ENCODE measurements at places on chromosomes 5 and 9.

DNA sequence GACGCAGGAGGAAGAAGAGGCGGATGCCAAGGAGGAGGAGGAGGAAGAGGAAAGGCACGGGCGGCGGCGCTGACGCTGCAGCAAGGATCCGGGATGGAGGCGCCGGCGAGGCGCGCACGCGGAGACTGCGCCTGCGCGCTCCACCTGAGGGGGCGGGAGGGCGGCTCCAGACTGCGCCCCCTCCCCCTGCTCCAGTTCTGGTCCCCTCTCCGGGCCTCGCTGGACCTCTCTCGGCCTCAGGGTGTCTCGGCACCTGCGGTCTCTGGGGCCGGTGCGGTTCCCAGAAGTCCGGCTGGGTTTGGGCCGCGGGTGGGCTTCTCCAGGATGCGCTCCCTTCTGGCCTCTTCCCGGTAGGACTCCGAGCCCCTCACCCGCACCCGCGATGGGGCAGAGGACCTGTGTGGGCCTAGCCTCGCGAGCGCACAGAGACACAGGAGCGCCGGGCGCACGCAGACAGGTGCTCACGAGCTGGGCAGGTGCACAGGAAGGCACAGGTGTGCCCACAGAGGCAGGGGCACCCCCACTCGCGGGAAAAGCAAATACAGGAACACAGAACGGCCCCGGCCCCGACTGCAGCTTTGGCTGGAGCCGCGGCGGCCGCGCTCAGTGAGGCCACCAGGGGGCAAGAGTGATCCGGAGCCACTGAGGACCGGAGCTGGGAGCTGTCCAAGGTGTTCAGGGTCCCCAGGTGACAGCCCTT, at the start of gene NPDC1:
NPDC1 (minus strand) TSS at position 90 of the 700 bp plus-strand sequence. CDS start 188 bp downstream, outside the sequence.
- peak; percentile 70 for DNase-seq

- DNase-seq = no peak
Measured at GRCh38 chr5:94694671-94695070, 76.2 kb downstream of the SLF1 start.

DNA sequence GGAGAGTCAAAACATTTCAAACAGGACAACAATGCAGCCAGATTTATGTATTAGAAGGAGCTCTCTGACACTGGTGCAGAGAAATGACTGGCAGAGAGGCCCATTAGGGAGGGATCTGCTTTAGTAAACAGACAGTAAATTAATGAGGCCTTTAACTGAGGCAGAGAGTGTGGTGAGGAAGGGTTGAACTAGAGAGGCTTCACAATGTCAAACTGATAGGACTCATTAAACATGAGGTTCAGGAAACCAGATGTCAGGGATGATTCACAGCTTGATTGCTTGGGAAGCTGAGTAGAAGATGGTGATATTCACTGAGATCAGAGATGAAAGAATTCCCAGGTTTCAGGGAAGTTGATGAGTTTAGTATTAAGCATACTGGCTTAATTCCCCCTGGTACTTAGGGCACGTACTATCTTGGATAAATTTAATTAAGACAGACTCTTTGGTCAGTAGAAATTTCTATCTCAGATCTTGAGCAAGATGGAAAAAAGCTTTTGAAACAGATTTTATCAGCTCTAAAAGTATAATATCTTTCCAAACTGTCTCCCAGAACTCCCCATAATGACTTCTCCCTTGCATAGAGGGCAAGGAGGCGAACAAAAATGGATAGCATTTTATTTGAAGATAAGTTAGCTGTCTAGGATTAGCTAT, 8.6 kb upstream of the MUSK start:
- DNase-seq = no peak

DNA sequence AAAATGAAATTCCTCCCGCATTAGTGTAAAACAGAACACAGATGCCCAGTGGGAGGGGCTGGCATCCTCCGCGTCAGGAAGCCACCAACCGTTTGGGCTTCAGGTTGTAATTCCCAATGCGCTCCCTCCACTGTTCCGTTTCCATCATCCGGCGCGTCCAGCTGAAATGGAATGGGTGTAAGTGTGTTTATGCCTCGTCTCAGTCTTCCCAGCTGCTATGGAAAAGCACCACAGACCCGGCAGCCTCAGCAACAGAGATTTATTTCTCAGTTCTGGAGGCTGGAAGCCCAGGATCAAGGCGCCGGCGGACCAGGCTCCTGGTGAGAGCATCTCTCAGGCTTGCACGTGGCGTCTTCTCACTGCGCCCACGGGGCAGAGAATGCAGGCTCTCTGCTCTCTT, 20.4 kb downstream of the KCNT1 start:
- DNase-seq = no peak

- DNase-seq = no peak
Measured at GRCh38 chr5:159929176-159929575, 12.9 kb downstream of the ADRA1B start.

- DNase-seq = no peak
Measured at GRCh38 chr5:120528609-120529008, 64.5 kb downstream of the PRR16 start.

DNA sequence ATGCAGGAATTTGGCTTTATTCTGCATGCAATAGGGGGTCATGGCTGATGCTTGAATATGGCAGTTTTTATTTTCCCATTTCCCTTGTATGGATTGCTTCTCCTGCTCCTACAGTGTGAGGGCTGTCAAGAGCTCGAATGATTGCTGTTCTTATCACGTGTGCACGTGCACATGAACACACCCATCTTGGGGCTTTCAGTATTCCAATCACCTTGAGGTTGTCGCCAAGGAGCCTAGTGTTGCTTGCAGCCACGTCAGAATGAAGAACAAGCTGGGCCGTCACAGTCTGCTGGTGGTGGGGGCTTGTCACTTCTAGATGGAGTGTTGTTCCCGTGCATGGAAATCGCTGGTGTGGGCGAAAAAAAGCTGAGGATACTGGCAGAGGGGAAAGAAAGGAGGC, 219.4 kb upstream of the GLRA1 start:
- no peak for DNase-seq

DNA sequence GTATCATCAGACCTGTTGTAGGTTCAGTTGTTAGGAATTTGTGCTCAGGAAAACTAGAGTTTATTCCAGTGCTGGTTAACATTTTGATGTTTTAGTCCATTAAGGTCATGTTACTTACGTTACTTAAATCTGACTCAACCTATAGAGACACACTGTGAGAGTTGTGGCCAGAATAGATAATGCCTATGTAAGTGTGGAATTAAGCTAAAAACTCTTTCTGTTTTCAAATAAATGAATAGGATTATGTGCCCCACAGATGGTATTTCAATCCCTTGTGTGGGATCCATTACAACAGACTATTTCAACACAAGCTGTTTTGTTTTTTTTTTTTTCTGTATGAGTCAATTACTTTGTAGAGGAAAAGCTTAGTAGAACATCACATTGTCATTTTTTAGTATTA, 68.1 kb downstream of the MEGF10 start:
- DNase-seq = no peak

GRCh38 chr9:34675048-34675714, 12.7 kb upstream of the CCL27 start:
- DNase-seq = peak; percentile 32

- DNase-seq = no peak
Measured at GRCh38 chr9:35116539-35116897, 856 bp upstream of the ATOSB start.

GRCh38 chr5:11737010-11737409, 167.2 kb downstream of the CTNND2 start:
- DNase-seq = no peak

GRCh38 chr9:93976973-93977372, 21.8 kb upstream of the BARX1 start:
- no peak for DNase-seq

DNA sequence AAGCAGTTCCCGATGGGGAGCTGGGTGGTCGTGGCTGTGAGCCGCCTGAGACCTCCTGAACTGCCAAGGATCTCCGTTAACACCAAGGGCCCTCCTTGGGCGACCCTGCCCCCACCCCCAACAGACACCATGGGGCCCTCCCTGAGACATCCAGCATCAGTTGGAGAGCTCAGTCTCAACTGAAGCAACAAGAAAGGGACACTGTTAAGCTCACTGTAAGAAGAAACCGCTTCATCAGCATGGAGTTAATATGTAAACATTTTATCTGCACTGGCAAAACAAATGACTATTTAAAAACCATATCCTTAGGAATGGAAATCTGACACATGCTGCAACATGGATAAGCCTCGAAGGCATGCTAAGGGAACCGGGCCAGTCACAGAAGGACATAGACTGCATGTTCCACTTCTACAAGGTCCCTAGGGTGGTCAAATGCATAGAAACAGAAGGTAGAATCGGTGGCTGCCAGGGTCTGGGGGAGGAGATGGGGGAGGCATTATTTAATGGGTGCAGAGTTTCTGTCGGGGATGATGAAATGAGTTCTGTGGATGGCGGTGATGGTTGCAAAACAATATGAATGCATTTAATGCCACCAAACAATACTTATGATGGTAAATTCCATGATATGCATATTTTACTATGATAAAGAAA, 47.4 kb downstream of the ROR2 start:
- DNase-seq = no peak

GRCh38 chr9:123127512-123128075, 94.1 kb downstream of the GPR21 start:
- no peak for DNase-seq

GRCh38 chr9:108386859-108387384, 468.9 kb downstream of the ACTL7B start:
- no peak for DNase-seq

DNA sequence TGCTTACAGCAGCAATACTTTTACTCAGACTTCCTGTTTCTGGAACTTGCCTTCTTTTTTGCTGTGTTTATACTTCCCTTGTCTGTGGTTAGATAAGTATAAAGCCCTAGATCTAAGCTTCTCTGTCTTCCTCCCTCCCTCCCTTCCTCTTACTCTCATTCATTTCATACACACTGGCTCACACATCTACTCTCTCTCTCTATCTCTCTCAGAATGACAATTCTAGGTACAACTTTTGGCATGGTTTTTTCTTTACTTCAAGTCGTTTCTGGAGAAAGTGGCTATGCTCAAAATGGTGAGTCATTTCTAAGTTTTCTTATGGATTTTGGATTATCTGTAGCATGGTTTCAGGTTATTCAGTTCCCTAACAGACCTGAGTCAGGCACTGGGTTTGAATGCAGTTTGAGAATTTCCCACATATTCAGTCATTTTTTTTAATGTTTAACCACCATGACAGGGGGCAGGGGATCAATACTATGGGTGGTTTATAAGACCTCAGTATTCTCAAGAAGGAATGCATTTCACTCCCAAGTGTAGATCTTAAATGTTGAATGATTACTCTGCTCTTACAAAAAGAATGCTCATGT, at the start of gene IL7R:
IL7R (plus strand) TSS at position 127 of the 587 bp plus-strand sequence; CDS start at position 214, 87 bp downstream.
- DNase-seq = no peak

DNA sequence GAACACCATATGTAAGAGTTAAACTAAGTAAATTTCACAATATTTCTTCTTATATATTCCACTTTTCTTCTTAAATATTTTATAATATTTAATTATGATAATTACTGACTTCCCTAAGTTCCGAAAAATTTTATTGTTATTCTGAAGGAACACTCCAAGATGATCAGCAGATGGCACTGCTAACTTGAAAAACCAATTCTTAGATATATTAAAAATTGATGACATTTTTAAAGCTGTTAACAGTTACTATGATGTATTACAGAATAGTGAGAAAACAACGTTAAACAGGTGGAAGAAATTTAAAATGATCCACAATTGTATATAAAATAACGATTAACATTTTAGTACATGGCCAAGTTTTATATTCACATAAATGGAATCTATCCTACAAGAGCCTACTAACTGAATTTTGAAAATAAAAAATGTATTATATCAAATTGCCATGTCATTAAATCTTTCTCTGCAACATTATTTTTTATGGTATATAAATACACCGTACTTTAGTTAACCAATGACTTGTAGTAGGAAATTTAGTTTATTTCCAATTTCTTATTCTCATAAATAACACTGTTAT, 30.1 kb upstream of the MUSK start:
- no peak for DNase-seq

DNA sequence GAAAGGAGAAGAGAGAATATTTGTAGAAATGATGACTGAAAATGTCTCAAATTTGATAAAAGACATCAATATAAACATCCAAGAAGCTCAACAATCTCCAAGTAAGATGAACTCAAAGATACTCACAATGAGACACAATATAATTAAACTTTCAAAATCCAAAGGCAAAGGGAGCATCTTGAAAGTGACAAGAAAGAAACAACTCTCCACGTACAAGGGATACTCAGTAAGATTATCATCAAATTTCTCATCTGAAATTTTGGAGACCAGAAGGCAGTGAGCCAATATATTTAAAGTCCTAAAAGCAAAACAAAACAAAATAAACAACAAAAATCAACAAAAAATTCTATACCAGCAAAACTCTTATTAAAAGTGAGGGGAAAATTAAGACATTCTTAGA, 428.7 kb downstream of the NFIB start:
- no peak for DNase-seq

- DNase-seq = peak; percentile 61
Measured at GRCh38 chr5:181207214-181207959, 2.4 kb upstream of the TRIM7 start.

GRCh38 chr5:96117771-96118651, 156.4 kb upstream of the ELL2 start:
- DNase-seq = no peak

GRCh38 chr5:118598311-118598710, 390.0 kb downstream of the DTWD2 start:
- no peak for DNase-seq

GRCh38 chr5:180209137-180209581, at the start of gene RASGEF1C:
RASGEF1C (minus strand) TSS chr5:180209211; CDS start chr5:180138052, 71,159 bp downstream.
- DNase-seq = peak; percentile 43

DNA sequence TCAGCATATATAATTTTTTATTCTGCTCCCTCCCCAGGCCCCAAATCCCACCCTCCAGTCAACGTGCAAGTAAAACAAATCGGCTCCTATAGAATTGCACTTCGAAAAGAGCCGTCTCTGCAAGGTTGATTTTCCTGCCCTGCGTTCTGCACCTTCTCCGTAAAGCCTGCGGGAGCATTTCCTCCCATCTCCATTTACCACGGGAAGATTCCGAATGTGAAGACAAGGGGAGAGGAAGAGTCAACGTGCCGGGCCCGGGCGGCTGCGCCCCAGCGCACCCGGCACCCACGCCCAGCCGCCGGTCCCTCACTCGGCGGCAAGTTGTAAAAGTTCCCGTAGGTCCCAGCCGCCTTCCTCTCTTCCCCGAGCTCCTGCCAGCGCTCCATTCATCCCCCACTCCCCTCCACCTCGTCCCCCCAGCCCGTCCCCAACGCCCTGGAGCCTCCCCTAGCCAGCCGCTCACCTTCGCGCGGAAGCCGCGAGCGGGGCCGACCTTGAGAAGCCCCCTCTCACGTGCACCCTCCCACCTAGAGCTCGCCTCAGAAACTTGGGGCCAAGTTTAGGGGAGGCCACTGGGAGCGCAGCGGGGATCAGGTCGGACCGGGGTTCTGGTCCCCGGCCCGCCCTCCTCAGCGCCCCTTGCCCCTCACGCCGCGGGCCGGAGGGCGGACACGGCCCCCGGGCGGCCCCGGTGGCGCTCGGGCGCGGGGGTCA, 431 bp downstream of the BNC2 start:
- DNase-seq = no peak

GRCh38 chr5:95915999-95916686, 45.5 kb downstream of the ELL2 start:
- DNase-seq = no peak

Measured in T follicular helper cell (primary cell).